ENCODE measurements at places on chromosomes 2 and 18.

- no peak for DNase-seq
Observed at GRCh38 chr2:70703900-70704549, 64.0 kb downstream of the ADD2 start.

DNA sequence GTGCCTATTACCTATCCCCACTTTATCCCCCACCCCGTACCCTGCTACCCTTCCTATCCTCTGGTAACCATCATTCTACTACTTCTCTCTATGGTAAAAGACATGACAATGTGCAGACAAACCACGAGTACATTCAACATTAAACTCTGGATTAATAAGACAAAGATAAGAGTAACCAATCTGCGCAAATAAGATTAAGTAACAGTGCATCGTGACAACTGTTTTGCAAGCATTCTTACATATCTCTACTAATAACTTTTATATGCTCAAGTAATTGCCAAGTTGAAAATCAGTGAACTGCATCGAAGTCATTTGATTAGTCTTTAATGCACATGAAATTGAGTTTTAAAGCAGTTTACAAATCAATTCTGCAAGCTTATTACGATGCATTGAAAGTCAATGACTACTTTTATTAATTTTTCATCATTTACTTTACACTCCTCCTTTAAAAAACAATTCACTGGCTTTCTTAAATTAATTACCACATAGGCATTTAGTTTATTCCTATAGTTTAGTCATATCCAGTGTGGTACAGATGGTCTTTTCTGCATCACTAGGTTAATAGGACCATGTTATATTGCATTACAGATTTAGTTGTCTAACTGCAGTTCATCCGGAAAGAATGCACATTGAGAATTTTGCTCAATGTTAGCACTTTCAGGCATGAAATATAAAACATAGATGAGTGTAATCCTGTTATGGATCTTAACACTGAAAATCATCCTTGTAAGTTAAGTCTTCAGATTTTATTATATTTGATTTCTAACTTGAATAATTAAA is 178.1 kb downstream of the GCA start:
- DNase-seq = no peak

DNA sequence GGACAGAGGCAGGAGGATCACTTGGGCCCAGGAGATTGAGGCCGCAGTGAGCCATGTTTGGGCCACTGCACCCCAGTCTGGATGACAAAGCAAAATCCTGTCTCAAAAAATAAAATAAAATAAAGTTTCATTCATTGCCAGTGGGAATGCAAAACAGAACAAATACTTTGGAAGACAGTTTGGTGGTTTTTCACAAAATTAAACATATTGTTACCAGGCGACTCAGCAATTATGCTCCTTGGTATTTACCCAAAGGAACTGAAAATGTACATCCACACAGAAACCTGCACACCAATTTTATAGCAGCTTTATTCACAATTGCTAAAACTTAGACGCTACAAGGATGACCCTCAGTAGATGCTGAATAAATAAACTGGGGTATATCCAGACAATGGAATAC is 35.8 kb downstream of the FOSL2 start:
- no peak for DNase-seq

DNA sequence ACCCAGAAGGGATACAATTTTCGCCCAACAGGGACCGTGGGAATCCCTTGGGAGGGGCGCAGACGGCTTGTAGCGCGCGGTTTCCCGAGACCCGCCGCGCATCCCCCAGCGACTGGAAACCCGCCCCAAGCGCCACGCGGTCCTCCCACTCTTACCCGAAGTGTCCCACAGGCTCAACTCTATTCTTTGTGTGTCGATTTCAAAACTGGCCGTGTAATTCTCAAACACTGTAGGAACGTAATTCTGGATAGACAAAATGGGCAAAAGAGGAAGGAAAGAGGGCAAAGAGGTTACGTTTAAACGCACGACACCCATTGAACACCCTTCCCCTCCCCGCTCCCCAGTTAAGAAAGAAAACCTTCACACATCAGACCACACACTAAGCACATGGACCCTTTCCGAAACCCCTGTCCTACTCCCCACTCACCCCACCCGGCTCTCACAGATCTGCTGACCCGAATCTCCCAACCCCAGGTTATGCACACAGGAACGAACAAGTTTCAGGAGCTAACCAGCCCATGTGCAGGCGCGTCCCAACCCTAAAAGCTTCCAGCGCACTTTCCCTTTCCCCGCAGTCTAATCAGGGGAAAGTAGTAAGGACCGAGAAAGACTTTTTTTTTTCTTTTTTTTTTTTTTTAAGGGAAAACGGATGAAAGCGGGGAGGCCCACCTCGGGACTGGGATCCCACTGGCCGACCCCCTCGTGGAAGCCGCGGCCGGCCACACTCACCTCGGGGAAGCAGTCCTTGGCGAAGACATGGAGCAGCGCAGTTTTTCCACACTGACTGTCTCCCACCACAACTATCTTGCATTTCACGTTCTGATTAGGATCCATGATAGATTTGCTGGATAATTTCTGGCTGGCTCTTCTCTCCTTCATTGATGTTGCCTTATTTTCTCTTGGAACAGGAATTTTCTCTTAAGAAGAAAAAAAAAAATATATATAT is 655 bp downstream of the RND3 start:
- no peak for DNase-seq

DNA sequence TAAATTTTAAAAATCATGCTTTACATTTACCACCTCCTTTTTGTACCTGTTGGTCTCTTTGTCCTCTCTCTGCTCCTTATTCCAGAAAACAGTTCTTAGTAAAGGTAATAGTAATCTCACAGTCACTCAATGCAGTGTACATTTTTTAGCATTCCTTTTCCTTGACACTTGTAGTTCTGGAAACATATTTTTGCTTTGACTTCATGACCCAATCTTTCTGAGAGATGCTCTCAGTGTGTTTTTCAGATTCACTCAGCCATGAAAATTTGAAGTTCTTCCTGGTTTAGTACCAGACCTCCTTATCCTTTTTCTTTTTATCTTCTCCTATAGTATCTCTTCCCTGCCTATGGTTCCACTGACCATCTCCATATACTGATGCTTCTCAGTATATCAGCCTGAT is 747.5 kb upstream of the ZEB2 start:
- DNase-seq = no peak

DNA sequence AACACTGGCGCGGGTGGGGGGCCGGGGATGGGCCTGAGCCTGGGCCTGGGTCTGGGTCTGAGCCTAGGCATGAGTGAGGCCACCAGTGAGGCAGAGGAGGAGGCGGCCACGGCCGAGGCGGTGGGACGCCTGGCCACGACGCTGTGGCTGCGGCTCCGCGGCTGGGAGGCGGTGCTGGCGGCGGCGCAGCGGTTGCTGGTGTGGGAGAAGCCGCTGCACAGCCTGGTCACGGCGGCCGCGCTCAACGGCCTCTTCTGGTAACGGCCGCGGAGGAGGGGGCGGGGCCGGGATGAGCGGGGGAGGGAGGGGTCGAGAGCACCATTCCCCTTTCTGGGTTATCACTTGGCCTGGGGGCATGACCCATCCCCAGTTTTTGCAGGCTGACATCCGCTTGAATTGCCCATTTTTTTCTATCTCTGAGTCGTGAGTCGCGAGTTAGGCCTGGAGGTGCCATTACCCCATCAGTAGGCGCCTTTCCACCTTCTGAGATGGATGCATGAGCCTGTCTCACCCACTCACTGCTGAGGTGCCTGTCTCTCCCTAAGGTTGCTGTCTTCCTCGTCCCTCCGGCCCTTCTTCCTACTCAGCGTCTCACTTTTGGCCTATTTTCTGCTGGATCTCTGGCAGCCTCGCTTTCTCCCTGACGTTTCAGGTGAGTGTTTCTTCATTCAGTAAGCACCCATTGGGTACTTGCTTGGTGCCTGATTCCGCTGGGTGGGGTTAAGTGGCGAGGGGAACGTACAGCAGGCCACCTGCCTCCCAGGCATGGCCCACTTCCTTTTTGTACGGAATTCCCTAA is 501 bp downstream of the RETREG2 start:
- no peak for DNase-seq

- no peak for DNase-seq
Observed at GRCh38 chr2:230130668-230131364, 62.1 kb upstream of the SLC16A14 start.

GRCh38 chr2:32663864-32664263 is 36.0 kb downstream of the TTC27 start:
- no peak for DNase-seq

- DNase-seq = no peak
Observed at GRCh38 chr2:4354164-4354563, 650.8 kb downstream of the DCDC2C start.

- no peak for DNase-seq
Observed at GRCh38 chr18:64203295-64203694, 54.4 kb upstream of the LINC00305 start.

DNA sequence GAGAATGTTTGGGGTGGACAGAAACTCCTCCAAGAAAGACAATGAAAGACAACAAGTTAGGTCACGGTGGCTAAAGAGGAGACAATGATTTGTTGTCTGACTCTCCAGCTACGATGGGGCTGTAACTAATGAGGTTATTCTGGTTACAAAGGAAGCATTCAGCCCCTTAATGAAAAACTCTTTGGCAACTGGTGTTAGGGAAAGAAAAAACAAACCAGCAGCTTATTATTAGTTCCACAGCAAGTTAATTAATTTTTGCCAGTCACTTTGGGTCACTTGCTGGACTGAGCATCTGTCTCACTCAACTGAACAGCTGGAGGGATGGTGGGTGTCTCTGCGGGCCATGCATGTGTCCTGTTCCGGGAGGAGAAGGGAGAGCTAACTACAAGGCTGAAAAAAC is 263.7 kb downstream of the ALK start:
- no peak for DNase-seq

- no peak for DNase-seq
Observed at GRCh38 chr2:134460583-134460998, 206.7 kb downstream of the MGAT5 start.

GRCh38 chr2:68732036-68732932 is 2.3 kb upstream of the ARHGAP25 start:
- no peak for DNase-seq

GRCh38 chr18:58827886-58828285 is 36.8 kb upstream of the ZNF532 start:
- no peak for DNase-seq

DNA sequence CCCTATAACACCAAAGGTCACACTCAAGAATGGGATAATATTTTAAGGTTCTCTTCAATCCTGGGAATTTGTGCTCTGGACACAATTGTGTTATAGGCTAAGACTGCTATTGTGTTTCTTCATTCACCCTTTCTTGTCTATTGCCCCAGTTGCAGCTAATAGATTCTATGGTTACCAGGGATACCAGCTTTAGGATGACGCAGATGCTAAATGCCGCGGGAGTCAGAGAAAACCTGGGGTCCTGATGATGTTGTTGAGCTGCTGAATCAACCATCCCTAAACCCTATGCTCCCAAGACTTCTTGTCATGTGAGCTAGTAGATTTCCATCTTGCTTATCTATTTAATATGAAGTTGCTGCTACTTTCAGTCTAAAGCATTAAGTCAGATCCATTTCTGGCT is 5.4 kb downstream of the CRYGD start:
- DNase-seq = no peak

DNA sequence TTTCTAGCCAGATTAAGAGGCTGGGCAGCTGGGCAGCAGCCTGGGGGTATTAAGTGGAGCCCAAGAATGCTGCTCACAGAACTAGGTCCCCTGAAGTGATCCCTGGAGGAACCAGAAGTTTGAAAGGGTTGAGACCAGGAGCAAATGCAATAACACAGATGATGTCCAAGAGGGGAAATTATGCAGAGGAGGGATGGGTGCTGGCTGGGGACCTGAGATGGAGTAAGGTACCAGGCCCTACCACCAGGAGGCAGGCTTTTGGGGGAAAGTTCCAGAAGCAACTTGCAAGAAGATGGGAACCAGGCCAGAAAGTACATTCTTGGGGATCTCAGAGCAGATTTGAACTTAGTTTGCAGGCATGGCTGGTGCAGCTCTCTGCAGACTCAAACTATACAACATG is 175.1 kb downstream of the NCK2 start:
- DNase-seq = peak; percentile 26

GRCh38 chr2:54878182-54878581 is 154.7 kb downstream of the EML6 start:
- no peak for DNase-seq

DNA sequence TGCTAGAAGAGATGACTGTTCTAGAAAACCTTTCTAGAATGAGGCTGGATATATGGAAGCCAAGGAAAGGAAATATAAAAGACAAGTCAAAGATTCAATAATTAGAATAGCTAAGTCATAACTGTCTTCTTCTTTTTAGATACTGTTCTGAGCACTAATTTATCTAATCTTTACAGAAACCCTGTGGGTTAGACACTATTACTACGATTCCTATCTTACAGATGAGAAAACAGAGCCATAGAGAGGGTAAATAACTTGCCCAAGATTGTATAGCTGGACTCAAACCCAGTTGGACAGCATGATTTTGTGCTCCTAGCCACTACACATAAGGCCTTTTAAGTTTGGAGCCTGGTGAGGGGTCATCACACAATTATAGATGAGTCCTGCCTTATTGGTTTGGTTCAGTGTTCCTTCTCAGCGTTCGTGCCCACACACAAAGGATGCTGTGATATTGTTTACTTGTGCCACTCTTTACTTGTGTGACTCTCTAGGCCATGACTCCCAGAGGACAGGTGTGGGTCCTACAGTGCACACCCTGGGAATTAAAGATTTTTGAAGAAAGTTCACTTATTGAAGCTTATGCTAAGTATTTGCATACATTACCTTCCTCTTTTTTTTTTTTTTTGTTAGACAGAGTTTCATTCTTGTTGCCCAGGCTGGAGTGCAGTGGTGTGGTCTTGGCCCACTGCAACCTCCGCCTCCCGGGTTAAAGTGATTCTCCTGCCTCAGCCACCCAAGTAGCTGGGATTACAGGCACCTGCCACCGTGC is 153.7 kb downstream of the PRKCE start:
- no peak for DNase-seq

GRCh38 chr2:11762799-11763461 is 16.5 kb downstream of the LPIN1 start:
- DNase-seq = no peak

GRCh38 chr2:43020990-43021669 is 205.3 kb downstream of the ZFP36L2 start:
- DNase-seq = no peak

GRCh38 chr2:43074052-43074451 is 152.4 kb downstream of the ZFP36L2 start:
- no peak for DNase-seq

DNA sequence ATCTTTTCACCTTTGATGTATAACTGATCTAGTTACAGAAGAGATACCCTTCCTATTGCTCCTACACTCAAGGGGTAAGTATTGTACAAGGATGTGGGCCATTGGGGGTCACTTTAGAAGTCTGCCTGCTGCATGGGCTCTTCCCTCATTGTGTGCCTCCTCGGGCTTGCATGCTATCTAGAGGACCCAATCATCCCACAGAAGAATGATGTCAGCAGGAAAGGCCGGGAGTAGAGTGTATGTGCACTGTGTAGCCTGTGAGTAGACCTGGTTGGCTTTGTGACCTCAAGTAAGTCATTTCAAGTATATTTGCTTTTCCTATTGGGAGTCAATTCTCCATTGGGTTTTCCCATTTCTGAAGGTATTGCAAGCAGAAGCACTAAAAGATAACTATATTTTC is 129.5 kb upstream of the TRIB2 start:
- no peak for DNase-seq
